ENCODE measurements at places on chromosomes 12 and 14. TPM values are rescaled to one million over a fixed set of nuclear protein-coding genes. Genes with fewer than 3 reads are reported as not detected.

IL23A gene
- total RNA-seq = 0.36 TPM

PRH1 gene
- 3.5 TPM for total RNA-seq

SERPINA9 gene
- not detected for total RNA-seq

OR6C76 gene
- total RNA-seq = not detected

TDG gene
- 20.2 TPM for total RNA-seq

ARMH4 gene
- 1.3 TPM for total RNA-seq

IL22 gene
- total RNA-seq = not detected
